OCI-LY7 (cell line): ENCODE measurements at places on chromosomes 2 and 18. TPM values are rescaled to one million over a fixed set of nuclear protein-coding genes. Genes with fewer than 3 reads are reported as not detected.

DNA sequence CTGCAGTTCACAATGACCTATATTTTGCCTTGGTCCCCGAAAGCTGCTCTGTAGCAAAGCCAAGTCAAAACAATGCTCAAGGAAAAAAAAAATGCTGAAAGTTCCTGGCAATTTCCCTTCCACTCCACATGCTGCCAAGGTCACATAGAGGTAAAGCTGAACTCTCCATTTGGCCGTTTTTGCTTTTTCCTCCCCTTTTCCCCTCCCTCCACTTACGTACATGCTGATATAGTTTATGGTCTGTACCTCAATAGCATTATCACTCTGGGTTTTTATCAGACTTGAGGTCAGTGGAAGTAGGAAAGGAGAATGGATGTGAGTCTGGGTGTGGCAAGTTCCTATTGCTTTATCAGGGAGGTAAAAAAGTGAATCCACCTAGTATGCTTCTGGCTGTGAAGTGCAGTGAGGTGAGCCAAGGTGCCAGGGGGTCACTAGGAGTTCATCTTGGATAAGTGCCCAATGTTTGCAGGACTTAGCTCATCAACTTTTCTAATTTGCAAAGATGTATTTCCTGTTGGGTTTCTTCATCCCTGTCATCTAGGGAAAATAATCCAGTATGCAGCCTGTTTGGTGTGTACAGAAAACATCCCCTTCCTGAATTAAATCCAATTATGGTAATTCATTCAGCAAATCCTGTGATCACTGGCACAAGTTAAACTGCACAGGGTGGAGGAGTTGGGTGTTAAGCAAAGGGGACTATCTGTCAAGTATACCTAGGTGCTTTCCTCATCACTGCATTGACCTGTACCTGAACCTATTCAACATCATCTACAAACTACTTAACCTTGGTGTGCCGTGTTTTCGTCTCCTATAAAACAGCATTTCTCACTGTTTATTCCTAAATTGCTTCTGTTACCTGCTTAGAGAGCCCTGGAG lies 124.3 kb upstream of the CYP26B1 start:
- no peak for DNase-seq

- DNase-seq, result no peak
Observed at GRCh38 chr2:38430597-38431207, 53.6 kb upstream of the ATL2 start.

GRCh38 chr2:144996225-144996795 lies 476.4 kb upstream of the ZEB2 start:
- no peak for DNase-seq

DNA sequence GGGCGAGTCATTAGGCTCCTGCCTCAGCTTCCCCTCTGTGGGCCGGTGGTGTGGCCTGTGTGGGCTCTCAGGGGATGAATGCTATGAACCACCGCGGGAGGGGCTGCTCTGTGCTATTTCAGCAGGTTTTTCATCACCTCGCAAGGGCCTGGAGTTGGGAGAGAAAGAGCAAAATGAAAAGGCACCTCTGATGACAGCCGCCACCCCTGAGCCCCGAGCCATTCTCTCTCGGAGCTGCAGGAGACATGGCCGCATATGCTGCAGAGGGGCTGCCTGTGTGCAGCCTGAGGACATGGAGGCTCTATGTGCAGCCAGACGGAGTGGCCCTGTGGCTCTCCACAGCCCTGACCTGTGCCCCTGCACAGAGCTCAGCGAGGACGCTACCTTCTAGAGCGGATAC lies 96.2 kb upstream of the CTDP1 start:
- no peak for DNase-seq

DNA sequence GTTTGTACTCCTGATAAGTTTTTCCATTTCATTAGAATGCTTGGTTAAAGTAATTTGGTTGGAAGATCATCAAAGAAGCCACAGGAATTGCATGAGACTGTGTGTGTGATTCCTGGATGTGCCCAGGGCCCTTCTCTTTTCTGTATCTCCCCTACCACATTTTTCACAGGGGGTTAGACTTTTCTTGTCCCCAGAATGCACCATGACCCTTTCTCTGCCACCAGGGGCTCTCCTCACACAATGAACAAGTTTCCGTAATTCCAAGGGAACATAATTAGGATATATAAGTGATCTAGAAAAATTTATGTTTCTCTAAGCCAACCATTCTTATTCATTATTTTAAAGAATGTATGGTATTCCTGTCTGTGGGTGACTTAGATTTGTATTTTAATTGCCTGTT lies 291.8 kb downstream of the NEDD4L start:
- no peak for DNase-seq

DNA sequence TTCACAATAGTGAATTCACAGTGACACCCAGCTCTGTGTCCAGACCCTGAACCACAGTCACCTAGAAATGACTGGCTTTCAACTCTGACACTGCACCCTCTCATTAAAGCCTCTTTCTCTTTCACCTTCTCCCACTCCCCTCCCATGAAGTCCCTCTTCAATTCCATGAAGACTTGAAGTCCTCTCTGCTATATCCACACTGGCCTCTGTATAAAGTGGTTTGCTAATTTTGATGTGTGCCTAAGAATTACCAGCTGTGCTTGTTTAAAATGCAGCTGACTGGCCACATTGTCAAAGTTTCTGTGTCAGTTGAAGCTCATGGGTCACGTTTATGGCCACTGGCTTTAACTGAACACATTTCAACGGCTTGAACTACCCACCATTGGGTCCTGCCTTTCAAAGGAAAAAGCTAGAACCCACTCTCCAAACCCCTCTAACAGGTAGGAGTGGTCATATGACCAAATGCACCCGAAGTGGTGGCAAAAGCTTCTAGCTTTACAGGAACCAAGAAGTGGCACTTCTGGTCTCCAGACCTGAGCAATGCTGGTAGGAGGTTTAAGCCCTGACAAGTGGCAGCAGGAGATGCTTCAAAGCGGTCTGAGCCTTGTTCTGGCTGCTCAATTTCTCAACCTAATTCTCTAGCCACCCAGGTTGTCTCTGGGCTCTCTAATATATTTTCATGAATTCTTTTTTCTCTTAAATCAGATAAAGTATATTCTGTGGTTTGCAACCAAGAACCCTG lies 34.2 kb downstream of the B4GALT6 start:
- no peak for DNase-seq

- no peak for DNase-seq
Observed at GRCh38 chr18:25827961-25828561, 262.4 kb downstream of the SS18 start.

TEX44 gene
- total RNA-seq, result not detected in 2 replicates

FOXI3 gene
- total RNA-seq, result not detected in 2 replicates

ABCG5 gene
- not detected in 2 replicates for total RNA-seq
